Activated T-helper 17 cell treated with anti-CD3 and anti-CD28 coated beads, Interleukin-2, amount 50 U/mL, for 72 hours (primary cell): ENCODE measurements at places on chromosomes 1 and 21. TPM values are rescaled to one million over a fixed set of nuclear protein-coding genes. Genes with fewer than 3 reads are reported as not detected.

GRCh38 chr1:56180520-56181190 lies 398.7 kb downstream of the PLPP3 start:
- H3K27ac ChIP-seq: no peak overlapping the region

- no peaks in the 10 kb centered on the region for H3K36me3 ChIP-seq
- no peak for ATAC-seq
- no peaks in the 10 kb centered on the region for H3K27me3 ChIP-seq
Observed at GRCh38 chr21:26119906-26120305, 50.7 kb downstream of the APP start.

- ATAC-seq: no peak
- H3K4me1 ChIP-seq: peaks cover 62% of the 10 kb centered on the region
- H3K27me3 ChIP-seq: no peaks in the 10 kb centered on the region
- H3K27ac ChIP-seq: peak overlapping the region; percentile 100
- H3K36me3 ChIP-seq: peaks cover 80% of the 10 kb centered on the region
Observed at GRCh38 chr1:26791148-26791547, 3.4 kb downstream of the PIGV start.

Gene MAN1C1
- 6.2 TPM for total RNA-seq

DNA sequence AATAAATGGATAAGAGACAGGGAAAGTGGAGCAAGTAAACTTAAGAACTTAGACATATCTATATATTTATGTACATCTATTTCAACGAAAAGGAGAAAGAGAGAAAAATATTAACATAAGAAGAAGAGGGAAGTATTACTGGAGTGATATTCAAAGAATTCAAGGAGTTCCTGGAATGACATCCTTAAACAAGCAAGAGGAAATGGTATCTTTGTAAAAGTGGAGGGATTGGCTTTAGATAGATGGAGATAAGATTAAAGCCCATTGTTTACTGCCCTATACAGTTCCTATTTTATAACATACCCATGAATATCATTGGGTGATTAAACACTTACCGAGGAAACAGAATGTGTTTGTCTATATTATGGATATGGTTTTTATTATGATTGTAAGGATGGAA lies 1036.3 kb downstream of the TTLL7 start:
- no peaks in the 10 kb centered on the region for H3K27me3 ChIP-seq
- ATAC-seq: no peak
- no peak overlapping the region for H3K27ac ChIP-seq
- no peaks in the 10 kb centered on the region for H3K36me3 ChIP-seq

- ATAC-seq: no peak
- H3K4me1 ChIP-seq: no peaks in the 10 kb centered on the region
- H3K4me3 ChIP-seq: no peak overlapping the region
- peaks cover 16% of the 10 kb centered on the region for H3K27me3 ChIP-seq
Observed at GRCh38 chr1:47785118-47785517, 212.1 kb downstream of the TRABD2B start.

Gene SPRR3
- total RNA-seq: not detected

DNA sequence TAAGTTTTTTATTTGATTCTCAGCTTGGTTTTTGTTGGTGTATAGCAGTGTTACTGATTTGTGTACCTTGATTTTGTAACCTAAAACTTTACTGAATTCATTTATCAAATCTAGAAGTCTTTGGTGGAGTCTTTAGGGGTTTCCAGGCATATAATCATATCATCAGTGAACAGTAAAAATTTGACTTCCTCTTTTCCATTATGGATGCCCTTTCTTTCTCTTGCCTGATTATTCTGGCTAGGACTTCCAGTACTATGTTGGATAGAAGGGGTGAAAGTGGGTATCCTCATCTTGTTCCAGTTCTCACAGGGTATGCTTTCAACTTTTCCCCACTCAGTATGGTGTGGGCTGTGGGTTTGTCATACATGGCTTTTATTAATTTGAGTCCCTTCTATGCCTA lies 23.6 kb upstream of the MAB21L3 start:
- no peak overlapping the region for H3K27ac ChIP-seq
- no peak overlapping the region for H3K4me3 ChIP-seq
- ATAC-seq: no peak
- H3K27me3 ChIP-seq: peaks cover 39% of the 10 kb centered on the region

DNA sequence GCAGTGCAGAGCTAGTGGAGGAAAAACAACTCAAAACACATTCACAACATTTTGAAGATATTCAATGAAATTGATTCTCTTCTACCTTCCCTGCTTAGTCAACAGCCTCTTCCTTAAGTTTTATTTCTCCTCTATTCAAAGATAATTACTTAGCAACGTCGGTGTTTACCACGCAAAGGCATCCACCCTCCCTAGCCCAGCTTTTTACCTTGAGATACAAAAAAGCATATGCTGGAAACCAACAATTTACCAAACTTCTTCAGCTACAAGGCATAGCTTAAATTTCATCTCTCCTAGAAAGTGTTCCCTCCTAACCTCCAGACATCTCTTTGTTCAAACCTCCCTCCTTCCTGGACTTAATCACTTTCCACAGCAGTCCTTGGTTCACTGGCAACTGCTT lies 102.8 kb upstream of the SOD1 start:
- H3K27ac ChIP-seq: no peak overlapping the region
- peak overlapping the region; percentile 72 for H3K4me3 ChIP-seq
- peaks cover 16% of the 10 kb centered on the region for H3K27me3 ChIP-seq

GRCh38 chr1:24181619-24182018 lies 5.5 kb downstream of the IFNLR1 start:
- no peak for ATAC-seq
- no peaks in the 10 kb centered on the region for H3K27me3 ChIP-seq
- peaks cover 6% of the 10 kb centered on the region for H3K4me1 ChIP-seq
- no peak overlapping the region for H3K4me3 ChIP-seq
- no peak overlapping the region for H3K27ac ChIP-seq
- H3K36me3 ChIP-seq: no peaks in the 10 kb centered on the region

- no peak overlapping the region for H3K27ac ChIP-seq
- H3K4me3 ChIP-seq: no peak overlapping the region
- peaks cover 30% of the 10 kb centered on the region for H3K27me3 ChIP-seq
- no peaks in the 10 kb centered on the region for H3K4me1 ChIP-seq
- H3K36me3 ChIP-seq: no peaks in the 10 kb centered on the region
Observed at GRCh38 chr1:38191461-38191860, 144.9 kb upstream of the POU3F1 start.

Gene SLC45A3
- 0.37 TPM for total RNA-seq

DNA sequence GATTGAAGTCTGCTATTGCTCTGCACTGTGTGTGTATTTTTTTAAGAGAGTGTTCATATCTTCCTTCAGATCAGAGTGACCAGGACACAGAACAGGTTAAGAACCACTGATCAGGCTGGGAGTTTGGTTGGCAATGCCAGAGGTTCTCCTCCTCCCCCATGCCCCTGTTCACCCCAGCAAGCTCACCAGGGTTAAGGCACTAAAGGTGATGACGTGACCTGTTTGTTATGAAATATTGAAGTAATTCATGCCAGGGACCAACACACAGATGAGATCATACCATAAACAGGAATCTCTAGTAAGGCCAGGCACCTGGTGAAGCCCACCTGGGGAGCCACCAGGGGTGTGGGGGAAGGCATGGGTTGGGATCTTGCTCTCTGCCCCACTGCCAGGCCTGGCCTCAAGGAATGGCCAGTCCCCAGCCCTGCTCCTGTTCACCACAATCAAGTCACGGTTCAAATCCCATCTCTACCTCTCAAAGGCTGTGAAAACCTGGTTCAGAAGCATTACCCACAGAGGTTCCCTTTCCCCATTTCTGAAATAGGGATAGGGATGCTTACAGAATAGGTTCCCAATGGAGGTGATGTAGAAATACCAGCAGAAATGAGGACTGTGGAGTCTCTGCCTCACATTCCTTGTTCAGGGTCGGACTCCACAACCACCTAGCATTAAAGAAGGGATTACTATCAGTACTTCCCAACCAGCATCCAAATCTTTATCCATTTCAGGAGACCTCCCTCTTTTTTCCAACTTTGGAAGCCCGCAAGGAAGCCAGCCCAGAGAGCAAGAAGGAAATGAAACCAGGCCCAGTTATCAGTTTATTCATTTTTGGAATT lies 2.4 kb downstream of the ID3 start:
- peak overlapping the region; percentile 77 for H3K27ac ChIP-seq
- peak overlapping the region; percentile 94 for H3K4me3 ChIP-seq
- ATAC-seq: no peak
- H3K36me3 ChIP-seq: peaks cover 19% of the 10 kb centered on the region
- no peaks in the 10 kb centered on the region for H3K27me3 ChIP-seq

DNA sequence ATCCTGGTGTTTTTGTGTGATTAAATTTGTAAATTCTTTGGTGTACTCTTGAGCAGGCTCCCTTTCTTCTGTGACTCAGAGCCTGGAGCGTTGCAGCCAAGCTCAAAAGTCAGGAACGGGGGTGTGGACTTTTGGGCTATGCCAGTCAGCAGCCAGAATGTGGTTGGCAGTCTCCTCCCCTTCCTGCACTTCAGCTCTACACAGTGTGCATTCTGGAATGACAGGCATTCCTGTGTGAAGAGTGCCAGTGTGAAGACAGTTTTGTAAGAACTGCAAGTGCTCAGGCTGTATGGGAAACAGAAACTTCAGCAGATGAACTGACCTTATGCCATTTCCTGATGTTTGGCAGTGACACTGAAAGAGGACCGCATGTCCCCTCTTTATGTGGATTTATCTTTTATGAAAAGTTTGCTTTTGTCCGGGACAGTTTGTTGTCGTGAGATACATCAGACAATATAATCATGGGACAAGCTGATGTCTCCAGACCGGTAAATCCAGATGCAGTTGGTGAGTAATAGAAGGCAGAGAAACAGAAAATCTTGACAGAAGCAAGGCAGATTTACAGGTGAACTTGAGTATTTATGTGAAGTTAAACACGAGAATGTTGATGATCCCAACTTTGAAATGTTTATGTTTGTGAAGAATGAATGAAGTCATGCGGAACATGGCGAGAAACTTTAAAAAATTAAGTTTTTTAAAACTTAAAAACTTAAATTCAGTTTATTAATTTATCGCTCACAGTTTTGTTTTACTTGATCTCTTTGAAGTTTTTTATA lies 67.7 kb upstream of the RCC1 start:
- no peak overlapping the region for H3K27ac ChIP-seq
- H3K36me3 ChIP-seq: no peaks in the 10 kb centered on the region
- H3K27me3 ChIP-seq: no peaks in the 10 kb centered on the region
- H3K4me3 ChIP-seq: no peak overlapping the region
